ENCODE measurements at places on chromosomes 7 and 10.

GRCh38 chr10:22604344-22605126, 109.8 kb downstream of the PIP4K2A start:
- no peak for DNase-seq

- no peak for DNase-seq
Observed at GRCh38 chr7:89661876-89662275, 492.4 kb upstream of the STEAP1 start.

DNA sequence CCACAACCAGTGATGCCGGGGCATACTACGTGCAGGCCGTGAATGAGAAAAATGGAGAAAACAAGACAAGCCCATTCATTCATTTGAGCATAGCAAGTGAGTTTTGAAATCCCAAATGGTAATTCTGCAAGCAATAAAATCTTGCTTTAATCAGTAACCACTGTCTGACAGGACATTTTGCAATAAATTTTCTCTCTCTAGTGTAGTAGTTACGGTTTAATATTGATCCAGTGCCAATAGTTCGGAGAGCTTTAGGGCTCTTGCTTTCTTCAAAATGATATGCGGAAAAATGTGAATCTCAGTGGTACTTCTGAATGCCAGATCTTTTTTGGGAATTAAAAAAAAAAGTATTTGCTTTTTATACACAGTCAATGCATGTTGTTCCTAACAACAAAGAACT, 520.4 kb downstream of the SDK1 start:
- no peak for DNase-seq

DNA sequence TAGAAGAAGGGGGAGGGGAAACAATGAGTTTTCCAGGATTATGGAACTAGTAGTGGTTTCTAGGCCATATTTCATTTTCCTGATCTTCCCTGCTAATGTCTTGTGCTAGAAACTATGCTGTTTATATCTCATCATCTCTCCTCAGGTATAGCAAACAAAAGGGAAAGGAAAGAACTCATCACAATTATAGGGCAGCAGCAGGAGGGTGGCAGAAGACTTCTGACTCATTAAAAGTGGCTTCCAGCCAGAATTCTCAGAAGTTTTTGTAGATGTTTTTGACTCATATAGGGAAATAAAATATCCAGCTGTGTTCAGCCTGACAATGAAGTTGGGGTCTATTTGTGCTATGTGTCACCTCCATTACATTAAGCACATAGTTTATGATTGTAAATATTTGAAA, 6.5 kb downstream of the AHR start:
- no peak for DNase-seq

- no peak for DNase-seq
Observed at GRCh38 chr7:952548-953441, 1.7 kb downstream of the ADAP1 start.

DNA sequence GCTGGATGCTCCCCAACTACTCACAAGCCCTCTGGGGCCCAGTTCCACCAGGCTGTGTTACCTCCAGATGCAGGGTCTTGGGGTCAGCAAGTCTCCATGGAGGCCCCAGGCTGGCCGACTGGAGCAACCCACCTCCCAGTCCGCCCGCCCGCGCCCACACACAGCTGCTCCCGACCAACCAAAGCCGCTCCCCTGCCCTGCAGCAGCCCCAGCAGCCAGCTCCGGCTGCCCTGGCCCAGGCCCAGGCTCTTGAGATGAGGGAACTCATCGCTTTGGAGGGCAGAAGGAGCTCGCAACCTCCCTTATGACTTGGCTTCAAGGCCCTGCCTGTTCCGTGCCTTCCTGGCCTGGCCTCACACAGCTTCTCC, 47.2 kb downstream of the LRRC20 start:
- no peak for DNase-seq

- DNase-seq: no peak
Observed at GRCh38 chr7:141452911-141453310, 98.3 kb upstream of the AGK start.

DNA sequence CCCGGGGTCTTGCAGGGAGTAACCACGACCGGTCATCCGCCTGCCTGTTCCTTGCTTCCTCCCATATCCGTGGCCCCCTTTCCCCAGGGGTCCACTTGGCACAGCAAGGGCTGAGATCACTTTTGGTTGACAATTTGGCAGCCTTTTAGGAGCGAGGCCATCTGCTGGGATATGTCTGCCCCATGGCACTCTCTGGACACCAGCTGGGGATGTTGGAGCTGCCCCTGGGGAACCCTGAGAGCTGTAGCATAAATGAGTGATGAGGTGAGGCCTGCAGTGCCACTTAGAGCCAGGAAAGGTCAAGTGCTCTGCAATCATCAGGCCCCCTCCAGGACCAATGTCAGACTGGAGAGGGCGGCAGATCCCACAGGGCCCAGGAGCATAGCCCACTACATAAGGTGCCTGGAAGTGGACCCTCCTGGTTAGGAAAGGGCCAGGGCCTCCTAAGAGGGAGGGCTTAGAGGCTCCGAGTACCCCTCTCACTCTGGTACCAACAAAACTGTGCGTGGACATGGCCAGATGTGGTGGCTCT, 92.1 kb downstream of the HIP1 start:
- no peak for DNase-seq

DNA sequence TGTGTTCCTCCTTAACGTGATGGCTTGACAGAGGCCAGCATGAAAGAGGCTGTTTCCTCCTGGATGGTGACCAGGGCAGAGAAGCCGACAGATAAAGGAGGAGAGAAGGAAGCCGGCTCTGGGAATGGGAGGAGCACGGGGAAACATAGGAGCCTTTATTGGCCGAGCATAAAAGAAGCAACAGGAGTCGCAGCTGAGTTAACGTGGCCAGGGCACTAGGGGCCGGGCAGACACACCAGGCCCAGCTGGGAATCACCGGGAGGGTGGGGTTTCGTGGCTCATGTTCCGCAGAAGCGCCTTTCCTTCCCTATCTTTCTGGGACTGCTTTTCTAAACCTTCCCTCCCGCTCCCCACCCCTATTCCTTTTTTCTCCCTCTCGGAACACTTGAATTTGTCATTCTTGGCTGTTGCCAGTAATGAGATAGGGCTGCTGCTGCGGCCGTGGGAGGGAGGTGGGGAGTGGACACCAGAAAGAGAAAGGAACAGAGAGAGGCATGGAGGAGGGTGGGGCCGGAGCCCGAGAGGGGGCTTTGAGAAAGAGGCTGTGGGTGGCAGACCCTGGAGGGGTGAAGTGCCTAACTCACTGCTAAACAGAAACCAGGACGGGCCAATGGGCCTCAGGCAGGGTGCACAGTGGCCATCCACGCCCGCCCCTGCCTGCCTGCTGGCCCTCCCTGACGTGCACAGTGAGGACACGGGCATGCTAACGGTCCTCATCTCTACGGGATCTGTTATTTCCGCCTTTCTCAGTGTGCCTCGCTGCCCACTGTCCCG, 65.2 kb downstream of the COL13A1 start:
- peak; percentile 44 for DNase-seq

- no peak for DNase-seq
Observed at GRCh38 chr10:3107426-3107961, 40.1 kb downstream of the PFKP start.

DNA sequence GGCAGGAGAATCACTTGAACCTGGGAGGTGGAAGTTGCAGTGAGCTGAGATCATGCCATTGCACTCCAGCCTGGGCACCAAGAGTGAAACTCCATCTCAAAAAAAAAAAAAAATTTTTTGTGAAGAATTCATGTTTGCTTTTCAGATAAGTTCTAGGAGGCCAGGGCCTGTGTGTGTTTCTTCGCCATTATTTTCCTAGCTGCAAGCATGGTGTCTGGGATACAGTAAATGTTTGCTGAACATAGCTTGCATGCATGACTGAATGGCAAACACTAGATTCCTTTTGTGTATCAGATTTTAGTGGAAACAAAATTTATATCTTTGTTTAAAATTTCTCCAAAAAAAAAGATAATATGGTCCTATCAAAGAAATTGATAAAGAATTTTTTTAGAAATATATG, 9.7 kb upstream of the MACC1 start:
- no peak for DNase-seq

GRCh38 chr7:4714767-4715409, 32.8 kb downstream of the FOXK1 start:
- DNase-seq: no peak

DNA sequence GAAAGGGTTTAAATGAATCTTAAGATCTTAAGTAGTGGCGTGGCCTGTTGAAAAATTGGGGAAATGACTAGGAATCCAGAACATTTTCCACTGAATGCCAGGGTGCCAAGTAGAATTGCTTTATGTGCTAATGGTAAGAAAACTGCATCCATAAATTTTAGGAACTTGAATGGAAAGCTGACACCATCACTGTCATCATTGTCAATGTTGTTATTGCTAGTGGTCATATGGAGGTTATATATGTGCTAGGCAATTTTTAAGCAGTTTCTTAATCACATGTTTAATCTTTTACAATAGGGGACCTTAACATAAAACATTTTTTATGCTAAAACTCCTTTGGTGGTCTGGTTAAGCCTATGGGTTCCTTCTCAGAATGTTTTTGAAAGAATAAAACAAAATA, 13.1 kb downstream of the MARCHF5 start:
- DNase-seq: no peak

GRCh38 chr7:79876848-79877252, 257.8 kb upstream of the GNAI1 start:
- DNase-seq: peak; percentile 51

DNA sequence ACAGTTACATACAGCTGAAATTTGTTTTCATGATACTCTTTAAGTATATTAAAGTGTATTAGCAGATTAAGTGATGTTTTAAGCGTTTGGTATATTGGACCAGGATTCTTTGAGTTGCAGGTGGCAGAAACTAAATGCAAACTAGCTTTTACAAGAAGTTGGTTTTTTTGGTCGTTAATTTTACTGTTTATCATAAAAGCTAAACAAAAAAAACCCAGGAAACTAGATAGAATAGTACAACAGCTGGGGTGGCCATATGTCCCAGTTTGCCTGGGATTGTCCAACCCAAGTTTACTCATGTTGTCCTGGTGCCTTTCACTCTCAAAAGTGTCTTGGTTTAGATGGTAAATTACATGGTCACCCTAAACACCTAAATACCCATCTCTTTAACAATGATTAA, 108.7 kb downstream of the PHTF2 start:
- DNase-seq: no peak

DNA sequence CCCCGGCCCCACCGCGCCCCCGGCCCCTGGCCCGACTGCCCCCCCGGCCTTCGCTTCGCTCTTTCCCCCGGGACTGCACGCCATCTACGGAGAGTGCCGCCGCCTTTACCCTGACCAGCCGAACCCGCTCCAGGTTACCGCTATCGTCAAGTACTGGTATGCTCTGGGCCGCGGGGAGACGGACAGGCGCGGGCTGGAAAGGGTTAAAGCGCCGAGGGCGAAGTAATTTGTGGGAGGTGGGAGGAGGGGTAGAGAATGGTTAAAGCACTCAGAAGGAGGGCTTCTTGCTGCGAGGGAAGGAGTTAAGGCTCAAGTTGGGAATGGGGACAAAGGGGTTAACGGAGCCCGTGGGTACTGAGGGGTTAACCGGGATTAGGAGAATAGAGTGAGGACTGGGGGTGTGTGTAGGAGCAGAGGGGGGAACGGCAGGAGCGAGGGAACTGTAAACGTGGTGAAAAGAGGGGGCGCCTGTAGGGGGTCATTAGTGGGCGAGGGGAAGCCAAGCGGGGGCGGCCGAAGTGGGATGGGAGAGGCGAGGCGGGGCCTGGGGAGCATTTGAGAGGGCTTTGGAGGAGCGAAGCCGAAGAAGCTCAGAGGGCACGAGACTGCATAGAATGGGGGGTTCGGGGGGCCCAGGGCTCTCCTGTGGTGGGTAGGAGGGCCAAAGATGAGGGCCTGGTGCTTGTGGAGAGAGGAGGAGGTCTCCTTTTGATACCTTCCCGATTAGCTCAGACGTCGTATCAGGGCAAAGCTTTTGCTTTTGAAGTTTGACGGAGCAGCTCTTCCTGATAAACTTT, 605 bp downstream of the SUFU start:
- no peak for DNase-seq

- DNase-seq: no peak
Observed at GRCh38 chr10:1643161-1643907, 94.0 kb downstream of the ADARB2 start.

- no peak for DNase-seq
Observed at GRCh38 chr7:50357426-50357825, 52.9 kb downstream of the IKZF1 start.

DNA sequence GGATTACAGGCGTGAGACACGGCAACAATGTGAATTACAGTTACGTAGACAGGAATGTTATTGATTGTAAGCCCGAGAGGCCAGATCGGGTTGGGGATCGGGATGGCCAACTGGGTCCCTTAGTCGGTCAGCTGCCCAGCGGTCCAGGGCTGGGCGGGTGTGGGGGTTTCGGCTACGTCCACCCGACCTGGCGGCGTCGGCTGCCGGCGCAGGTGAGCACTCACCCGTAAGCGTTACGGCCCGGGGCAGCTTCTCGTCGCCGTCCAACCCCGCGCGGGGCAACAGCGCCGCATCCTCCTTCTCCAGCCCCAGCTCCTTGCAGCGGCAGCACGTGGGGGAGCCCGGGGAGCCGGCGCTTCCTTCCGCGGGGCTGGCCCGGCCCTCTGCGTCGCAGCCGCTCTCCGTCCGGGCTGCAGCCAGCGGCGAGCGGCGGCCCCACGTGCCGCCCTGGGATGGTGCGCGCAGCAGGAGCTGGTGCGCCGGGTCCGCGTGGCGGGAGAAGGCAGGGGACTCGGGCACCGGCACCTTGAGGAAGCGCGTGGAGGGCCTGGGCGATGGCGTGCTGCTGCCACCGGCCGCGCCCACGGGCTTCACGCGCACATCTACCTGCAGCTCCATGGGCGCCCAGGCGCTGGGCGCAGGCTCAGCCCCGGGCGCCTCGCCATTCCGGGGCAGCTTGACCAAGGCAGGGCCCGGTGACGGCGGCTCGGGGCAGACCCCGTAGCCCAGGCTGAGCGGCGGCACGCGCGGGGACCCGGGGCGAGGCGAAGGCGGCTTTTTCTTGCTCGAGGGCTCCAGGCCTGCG, 609 bp downstream of the KLRG2 start:
- no peak for DNase-seq

GRCh38 chr7:154910125-154910524, 92.8 kb downstream of the PAXIP1 start:
- DNase-seq: no peak

- DNase-seq: no peak
Observed at GRCh38 chr7:105935250-105935649, 27.8 kb upstream of the CDHR3 start.

DNA sequence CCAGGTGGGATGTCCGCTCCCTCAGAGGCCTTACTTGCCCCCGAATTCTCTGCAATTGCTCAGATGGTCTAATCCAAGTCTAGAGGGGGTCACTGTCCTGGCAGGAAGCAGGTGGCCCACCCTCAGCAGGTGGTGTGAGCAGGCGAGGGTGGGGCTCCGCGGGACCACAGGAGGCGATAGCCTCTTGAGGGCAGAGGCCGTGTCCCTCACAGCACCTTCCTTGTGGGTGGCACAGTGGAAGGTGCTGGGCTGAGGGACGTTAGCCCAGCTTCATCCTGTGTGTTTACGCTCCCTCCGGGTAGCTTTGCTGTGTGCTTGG, 38.3 kb upstream of the INPP5A start:
- DNase-seq: no peak

All from BJ (cell line).